Endothelial cell of umbilical vein (primary cell): ENCODE measurements at places on chromosomes 11 and 22. TPM values are rescaled to one million over a fixed set of nuclear protein-coding genes. Genes with fewer than 3 reads are reported as not detected.

The ANKK1 gene
- not detected in 2 replicates for total RNA-seq

The TYMP gene
- 2.1 and 2.4 TPM in 2 replicates for total RNA-seq

The NOX4 gene
- 34.0 and 47.7 TPM in 2 replicates for total RNA-seq

DNA sequence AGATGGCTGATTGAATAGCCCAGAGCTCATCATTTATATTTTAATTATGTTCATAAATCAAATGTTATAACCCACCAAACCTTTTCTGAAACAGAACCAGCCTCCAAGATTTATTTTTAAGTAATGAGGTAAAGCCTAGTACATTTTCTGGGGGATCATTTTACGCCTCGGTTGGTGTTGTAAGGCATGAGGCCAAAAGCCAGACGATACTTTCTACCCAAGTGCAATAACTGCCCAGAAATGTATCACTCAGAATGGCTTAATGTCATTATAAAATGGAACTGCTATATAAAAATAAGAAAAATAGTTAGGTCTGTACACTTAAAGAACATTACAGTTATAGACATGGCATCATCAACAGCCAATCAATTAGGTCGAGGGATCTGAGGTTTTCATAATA is 283.3 kb downstream of the CADM1 start:
- no peak for DNase-seq

GRCh38 chr22:19876314-19876940 is 21.8 kb upstream of the GNB1L start:
- peak; percentile 54 for DNase-seq

DNA sequence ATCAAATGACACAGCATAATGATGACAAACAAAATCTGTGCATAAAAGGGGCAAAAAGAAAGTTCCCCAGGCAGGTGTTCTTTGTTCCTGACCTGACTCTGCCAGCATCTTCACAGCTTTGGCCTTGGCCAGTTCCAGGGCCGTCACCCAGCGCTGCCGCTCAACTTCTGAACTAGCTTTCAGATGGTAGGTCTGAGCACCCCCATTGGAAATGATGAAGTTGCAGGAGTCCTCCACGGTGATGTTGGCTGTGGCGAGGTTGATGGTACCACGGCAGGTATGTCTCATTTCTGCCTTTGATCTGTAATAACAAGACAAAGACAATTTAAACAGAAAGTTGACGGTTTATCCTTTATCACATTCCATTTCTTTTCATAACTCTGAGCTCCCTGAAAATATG is 5.3 kb downstream of the OSBP start:
- no peak for DNase-seq

- no peak for DNase-seq
Measured at GRCh38 chr11:62129590-62130282, 5.9 kb downstream of the INCENP start.

- no peak for DNase-seq
Measured at GRCh38 chr11:19398772-19399527, 158.2 kb upstream of the E2F8 start.

DNA sequence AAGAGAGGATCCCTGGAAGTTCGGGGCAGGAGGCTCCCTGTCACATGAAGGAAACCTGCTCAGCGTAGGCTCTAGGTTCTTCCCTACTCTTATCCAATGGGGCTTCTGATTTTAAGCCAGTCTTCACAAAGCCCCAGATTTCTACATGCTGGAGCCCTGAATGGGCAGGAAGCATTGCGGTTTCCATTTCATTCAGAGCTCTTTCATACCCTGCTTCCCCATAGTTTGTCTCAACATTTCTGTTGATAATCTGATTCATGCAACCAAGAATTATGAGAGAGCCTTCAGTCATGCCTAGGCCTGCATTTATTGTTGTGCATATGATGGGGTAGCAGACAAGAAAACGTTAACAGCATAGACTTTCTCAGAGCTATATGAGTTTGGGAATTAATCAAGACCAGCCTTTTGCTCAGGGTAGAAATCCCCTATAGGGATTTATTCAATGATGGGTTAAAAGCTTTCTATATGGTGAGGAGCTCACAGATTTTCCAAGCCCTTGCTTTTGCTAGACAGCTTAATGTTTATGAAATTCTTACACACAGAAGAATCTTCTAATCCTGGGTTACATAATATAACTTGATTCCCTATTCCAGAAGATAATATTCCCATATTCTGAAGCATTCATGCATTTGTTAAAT is 15.9 kb downstream of the OR51B4 start:
- no peak for DNase-seq

DNA sequence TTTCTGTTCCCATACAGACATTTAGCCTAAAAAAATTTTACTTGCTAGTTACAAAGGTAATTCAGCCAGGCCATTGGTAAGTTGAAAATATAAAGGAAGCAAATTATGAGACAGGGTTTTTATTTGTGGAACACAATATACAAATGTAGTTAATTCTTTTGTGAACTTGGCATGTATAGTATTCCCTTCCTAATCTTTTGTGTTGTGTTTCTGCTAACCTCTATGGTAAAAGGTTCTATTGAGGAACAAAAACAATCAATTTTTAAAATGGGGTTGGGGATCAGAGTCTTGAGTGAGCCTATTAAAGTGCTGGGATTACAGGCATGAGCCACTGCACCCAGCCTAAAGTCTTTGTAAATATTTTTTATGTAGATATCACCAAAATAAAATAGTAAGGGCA is 14.1 kb downstream of the SWAP70 start:
- no peak for DNase-seq

GRCh38 chr11:110985547-110985946 is 260.0 kb upstream of the POU2AF2 start:
- no peak for DNase-seq

DNA sequence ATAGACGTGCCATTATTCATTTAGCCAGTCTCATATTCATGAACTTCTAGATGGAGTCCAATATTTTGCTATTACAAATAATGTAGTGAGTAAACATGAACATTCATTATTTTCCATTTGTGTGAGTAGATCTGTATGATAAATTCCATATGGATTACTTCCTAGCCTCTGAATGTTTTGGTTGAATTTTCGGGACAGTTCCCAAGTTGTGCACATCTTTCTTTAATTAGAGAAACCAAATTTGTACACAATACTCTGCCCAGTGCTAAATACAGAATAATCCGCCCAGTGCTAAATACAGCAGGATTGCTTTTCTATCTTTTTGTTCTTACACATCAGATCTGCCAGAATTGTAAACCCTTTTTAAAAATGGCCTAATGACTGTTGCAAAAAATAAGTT is 17.1 kb upstream of the APLP2 start:
- no peak for DNase-seq

GRCh38 chr22:41382610-41383009 is 868 bp downstream of the TEF start:
- no peak for DNase-seq

DNA sequence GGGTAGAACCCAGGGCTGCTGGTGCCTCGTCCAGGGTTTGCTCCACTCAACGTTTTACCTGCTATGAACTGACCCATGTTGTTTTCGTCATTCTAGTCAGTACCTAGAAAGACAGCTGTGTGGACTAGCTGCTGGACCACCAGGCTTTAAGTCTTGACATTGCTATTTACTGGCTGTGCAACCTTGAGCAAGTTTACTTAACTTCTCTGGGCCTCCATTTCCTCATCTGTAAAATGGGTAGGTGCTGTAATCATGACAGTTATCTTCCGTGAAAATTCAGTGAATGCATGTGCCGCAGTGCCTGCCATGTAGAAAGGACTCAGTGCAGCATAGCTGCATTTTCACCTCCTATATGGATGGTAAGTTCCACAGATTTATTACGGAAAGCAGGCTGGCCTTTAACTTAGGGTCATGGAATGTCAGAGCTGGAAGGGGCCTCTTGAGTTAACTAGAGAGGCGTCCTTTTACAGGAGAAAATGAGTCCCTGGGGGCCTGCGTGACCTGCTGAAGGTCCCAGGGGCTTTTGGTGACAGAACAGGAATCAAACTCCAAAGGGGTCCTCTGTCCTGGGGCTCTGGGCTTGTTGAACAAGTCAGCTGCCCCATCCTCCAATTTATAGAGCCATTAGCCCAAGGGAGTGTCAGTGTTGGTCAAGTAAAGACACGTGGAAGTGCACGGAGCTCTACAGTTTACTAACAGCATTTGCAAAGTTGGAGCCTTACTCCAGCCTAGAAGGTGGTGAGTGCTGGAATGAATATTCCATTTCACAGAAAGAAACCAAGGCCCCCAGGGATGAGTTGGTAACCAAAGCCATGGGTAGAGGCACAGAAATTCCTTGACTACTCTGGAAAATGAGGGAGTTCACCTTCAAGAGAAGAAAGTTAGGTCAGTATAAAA is 12.0 kb upstream of the MALAT1 start:
- no peak for DNase-seq

DNA sequence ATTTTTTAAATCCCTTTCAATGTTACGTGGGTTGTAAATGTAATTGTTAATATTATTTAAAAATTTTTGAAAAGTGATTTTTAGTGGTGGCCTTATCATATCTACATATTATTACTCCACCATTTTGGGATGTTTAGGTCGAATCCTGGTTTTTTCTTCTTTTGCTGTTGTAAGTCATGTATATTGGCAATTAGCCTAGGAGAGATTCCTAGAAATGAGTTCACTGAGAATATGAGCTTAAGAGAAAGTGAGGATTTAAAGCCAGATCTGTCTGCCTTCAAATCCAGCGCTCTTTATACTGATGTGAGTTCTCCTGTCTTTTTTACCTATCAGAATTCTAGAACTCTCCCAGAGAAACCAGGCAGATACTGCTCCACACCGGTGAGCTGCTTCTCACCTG is 56.1 kb downstream of the PTPRJ start:
- DNase-seq: no peak

DNA sequence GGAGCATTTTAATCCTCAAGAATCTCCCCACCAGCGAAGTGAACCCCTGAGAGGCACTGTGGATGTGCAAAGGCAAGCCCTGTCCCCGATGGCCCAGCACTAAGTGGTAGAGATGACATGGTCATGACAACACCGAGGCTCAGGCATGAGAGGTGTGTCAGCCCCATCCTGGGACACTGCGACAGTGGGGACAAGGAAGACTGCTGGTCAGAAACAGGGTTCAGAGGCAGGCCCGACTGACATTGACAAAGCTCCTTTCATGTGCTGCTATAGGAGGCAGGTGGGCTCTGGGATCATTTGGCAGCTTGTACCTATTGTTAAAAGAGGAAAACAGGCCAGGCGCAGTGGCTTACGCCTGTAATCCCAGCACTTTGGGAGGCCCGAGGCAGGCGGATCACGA is 54.3 kb upstream of the MYEOV start:
- no peak for DNase-seq

DNA sequence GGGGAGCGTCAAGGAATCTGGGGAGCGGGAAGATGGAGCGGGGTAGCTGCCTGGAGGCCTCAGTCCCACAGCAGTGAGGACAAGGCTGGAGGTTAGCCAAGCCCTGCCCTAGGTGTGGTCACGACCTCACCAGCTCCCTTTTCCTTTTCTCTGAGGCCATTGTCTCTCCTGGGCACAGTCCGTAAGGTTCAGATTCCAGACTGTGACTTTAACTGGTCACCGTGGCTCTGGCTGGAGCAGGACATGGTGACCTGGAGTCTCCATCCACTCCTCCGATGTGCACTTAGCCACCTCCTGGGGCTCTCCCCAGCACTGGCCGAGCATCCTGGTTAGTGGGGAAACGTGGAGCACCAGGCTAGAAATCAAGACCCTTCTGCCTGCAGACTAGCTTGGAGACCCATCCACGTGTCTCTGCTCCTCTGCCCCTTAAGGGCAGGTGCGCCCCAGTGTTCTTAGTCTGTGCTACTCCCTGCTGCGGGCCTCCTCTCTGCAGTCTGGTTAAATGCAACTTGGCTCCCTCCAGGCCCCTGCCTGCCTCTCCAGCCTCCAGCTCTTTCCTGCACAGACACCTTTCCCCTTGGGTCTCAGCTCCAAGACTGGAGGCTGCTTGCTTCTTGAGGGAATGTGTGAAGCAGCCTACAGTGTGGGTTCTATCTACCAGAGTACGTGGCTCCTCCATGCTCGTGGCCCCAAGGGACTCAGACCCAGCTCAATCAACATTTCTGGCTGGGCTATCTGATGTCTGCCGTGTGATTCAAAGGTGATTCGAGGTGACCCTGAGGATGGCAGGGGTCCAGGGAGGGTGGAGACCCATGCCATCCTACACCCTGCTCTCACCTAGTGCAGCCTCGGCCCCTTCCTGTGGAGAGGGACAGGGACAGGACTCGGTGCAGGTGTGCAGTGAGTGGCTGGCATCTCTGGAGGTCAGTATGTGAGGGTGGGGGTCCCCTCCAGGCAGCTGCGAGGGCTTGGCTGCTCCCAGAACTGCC is 5.2 kb downstream of the SLC25A1 start:
- no peak for DNase-seq

DNA sequence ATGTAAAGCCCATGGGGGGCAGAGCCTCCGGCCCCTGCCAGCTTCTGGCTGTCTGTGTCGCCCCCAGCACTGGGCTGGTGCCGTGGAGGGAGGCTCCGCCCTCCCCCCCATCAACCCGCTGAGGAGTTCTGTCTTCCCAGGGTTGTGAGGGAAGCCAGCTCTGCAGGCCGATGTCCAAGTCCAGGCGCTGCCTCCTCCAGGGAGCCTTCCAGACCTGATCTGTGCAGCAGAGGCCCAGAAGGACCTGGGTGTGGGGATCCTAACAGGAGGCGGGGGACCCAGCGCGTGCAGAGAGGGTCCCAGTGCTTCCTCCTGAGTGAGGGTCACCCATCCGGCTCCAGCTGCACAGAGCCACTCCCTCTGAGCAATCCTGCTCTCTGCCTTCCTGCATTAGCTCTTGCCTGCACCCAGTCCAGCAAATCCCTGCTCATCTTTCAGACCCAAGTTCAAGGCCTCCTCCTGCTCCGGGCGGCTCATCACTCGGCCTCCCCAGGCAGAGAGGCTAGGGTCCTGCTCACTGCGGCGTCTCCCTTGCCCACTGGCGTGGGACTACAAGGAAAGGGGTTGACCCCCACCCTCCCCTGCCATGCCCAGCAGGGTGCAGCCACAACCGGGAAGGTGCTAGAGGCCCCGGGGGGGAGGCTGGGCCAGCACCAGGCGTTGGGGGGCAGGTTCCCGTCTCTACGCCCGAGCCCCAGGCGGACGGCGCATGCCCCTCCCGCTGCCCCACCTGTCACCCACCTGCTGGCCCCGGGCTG is 16.4 kb downstream of the PRR33 start:
- DNase-seq: no peak

GRCh38 chr11:35983981-35984380 is 40.1 kb downstream of the LDLRAD3 start:
- DNase-seq: no peak
